Activated T-helper 17 cell treated with anti-CD3 and anti-CD28 coated beads, Interleukin-2, amount 50 U/mL, for 72 hours (primary cell): ENCODE measurements at places on chromosomes 1 and 21.

GRCh38 chr1:95364546-95364945 lies 130.5 kb downstream of the RWDD3 start:
- H3K4me1 ChIP-seq = no peaks in the 10 kb centered on the region
- no peak for ATAC-seq
- H3K27me3 ChIP-seq = peaks cover 15% of the 10 kb centered on the region
- H3K4me3 ChIP-seq = no peak overlapping the region

GRCh38 chr1:230633469-230633868 lies 8.8 kb upstream of the COG2 start:
- H3K4me3 ChIP-seq = no peak overlapping the region
- peaks cover 22% of the 10 kb centered on the region for H3K27me3 ChIP-seq
- H3K36me3 ChIP-seq = no peaks in the 10 kb centered on the region
- peak; percentile 47 for ATAC-seq
- H3K27ac ChIP-seq = no peak overlapping the region

GRCh38 chr21:18614303-18614702 lies 210.7 kb upstream of the TMPRSS15 start:
- H3K4me3 ChIP-seq = no peak overlapping the region
- no peaks in the 10 kb centered on the region for H3K36me3 ChIP-seq
- no peaks in the 10 kb centered on the region for H3K27me3 ChIP-seq
- no peak overlapping the region for H3K27ac ChIP-seq
- no peaks in the 10 kb centered on the region for H3K4me1 ChIP-seq
- no peak for ATAC-seq

GRCh38 chr1:94616506-94616905 lies 74.9 kb upstream of the F3 start:
- ATAC-seq = no peak
- peaks cover 19% of the 10 kb centered on the region for H3K27me3 ChIP-seq
- H3K27ac ChIP-seq = no peak overlapping the region
- H3K4me1 ChIP-seq = no peaks in the 10 kb centered on the region

DNA sequence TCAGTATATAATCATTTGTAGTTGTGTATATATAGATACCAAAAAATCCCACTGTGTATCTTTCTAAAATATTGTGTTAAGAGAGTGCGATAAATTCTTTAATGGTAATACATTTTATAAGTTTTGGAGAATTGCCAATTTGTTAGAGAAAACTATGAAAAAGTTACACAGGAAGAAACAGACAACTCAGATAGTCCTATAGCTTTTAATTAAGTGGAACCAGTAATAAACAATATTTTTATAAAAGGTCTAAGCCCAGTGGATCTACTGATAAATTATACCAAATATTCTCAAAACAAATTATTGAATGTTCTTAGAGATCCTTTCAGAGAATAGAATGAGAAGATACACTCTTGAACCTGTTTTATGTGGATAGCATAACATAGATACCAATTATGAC lies 50.6 kb downstream of the OBSCN start:
- H3K36me3 ChIP-seq = peaks cover 14% of the 10 kb centered on the region
- no peak overlapping the region for H3K4me3 ChIP-seq
- no peaks in the 10 kb centered on the region for H3K27me3 ChIP-seq

GRCh38 chr1:23524716-23525401 lies 6.2 kb downstream of the E2F2 start:
- peaks cover 13% of the 10 kb centered on the region for H3K36me3 ChIP-seq
- ATAC-seq = no peak
- H3K27me3 ChIP-seq = no peaks in the 10 kb centered on the region

- H3K4me3 ChIP-seq = no peak overlapping the region
- ATAC-seq = no peak
- H3K36me3 ChIP-seq = no peaks in the 10 kb centered on the region
- H3K27ac ChIP-seq = no peak overlapping the region
- peaks cover 39% of the 10 kb centered on the region for H3K27me3 ChIP-seq
Observed at GRCh38 chr1:18761948-18762840, 97.3 kb downstream of the TAS1R2 start.

- no peaks in the 10 kb centered on the region for H3K27me3 ChIP-seq
- H3K4me1 ChIP-seq = peaks cover 47% of the 10 kb centered on the region
- peak overlapping the region; percentile 87 for H3K4me3 ChIP-seq
- H3K27ac ChIP-seq = peak overlapping the region; percentile 79
Observed at GRCh38 chr1:173478094-173478674, 1.0 kb downstream of the PRDX6 start.

DNA sequence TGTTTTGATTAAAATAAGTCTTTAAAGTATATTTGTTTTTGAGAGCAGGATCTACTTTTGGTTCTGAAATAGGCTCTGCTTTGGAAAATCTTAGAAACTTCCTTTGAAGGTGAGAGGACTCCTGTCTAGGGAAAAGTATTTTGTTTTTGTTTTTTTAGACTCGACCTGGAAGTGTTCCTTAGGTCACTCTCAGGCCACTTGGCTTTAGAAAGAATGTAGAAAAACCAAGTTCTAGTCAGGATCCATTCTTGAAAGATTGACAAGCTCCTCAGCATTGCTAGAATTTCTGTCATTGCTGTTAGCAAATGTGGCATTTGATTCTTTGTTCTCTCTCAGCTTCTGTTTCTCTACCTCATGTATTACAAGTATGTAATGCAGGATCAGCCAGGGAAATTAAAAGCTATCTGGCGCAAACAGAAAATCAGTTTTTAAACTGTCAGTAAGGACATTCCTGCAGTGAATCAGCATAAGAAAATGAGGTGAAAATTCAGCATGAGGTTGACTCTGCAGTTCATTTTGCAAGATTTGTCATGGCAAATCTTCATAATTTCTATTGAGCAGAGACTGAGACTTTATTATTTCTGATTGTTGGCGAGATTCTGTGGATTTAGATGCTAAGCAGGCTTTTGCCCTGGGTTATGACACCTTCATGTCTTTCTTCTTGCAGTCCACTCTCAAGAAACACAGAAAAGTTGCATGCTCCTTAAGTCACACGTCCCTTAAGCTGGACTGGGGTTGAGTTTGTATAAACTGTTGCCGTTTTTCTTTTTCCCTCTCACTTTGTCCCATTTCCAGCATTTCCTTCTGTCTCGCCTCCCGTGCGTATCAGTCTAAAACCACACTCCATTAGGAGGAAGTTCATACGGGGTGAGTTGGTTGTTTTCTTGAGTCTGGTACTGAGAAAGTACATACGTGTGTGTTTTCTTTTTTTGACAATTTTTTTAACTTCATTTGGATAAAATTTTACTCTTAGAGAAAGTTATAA lies 12.6 kb downstream of the NTPCR start:
- peaks cover 89% of the 10 kb centered on the region for H3K36me3 ChIP-seq
- H3K4me1 ChIP-seq = no peaks in the 10 kb centered on the region
- no peak for ATAC-seq
- H3K27me3 ChIP-seq = no peaks in the 10 kb centered on the region
- H3K27ac ChIP-seq = no peak overlapping the region
- H3K4me3 ChIP-seq = no peak overlapping the region

GRCh38 chr1:237570530-237570929 lies 320.2 kb downstream of the ZP4 start:
- no peak overlapping the region for H3K27ac ChIP-seq
- ATAC-seq = no peak

DNA sequence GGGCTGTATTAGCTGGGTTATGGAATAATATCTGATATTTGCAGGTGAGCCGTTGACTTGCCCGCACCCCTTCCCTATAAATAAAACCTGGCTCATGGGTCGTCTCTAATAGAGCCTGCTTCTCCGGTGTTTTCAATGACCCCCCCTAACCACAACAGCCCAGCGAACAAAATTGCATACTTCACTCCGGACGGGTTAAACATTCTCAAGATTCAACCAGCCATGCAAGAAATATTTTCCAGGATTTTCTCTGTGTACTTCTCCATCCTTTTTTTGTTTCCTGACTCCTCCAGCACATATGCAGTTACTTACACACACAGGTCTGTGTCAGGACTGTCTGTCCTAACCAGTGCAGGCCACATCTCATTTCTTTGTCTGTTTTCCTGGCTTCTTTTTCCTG lies 267.7 kb downstream of the ZNF648 start:
- no peaks in the 10 kb centered on the region for H3K4me1 ChIP-seq
- peaks cover 28% of the 10 kb centered on the region for H3K27me3 ChIP-seq
- no peak overlapping the region for H3K4me3 ChIP-seq
- no peaks in the 10 kb centered on the region for H3K36me3 ChIP-seq
- ATAC-seq = no peak
- H3K27ac ChIP-seq = no peak overlapping the region

GRCh38 chr1:243930822-243931671 lies 81.0 kb upstream of the AKT3 start:
- no peak overlapping the region for H3K4me3 ChIP-seq
- H3K36me3 ChIP-seq = no peaks in the 10 kb centered on the region
- H3K27ac ChIP-seq = no peak overlapping the region
- no peaks in the 10 kb centered on the region for H3K4me1 ChIP-seq
- H3K27me3 ChIP-seq = peaks cover 8% of the 10 kb centered on the region

- no peak overlapping the region for H3K4me3 ChIP-seq
- no peak overlapping the region for H3K27ac ChIP-seq
- H3K4me1 ChIP-seq = peaks cover 12% of the 10 kb centered on the region
- H3K27me3 ChIP-seq = peaks cover 7% of the 10 kb centered on the region
- ATAC-seq = no peak
Observed at GRCh38 chr1:84615790-84616189, 41.5 kb upstream of the CTBS start.

DNA sequence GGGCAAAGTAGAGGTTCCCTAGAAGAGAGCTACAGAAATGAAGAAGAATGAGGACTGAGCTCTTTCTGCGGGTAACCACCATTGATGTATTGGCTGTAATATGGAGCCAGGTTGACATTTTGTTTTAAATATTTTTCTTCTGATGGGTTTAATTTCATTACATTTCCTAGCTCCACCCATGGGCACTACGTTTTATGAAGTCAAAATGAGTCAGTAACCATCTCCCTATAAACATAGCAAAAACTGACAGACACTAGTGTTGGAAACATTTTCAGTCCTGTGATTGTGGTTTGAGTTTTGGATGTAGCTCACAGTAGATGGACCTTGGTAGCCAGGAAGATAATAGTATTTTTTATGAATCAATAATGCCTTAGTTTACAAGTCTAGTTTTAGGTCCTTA lies 470.4 kb upstream of the B3GALT2 start:
- no peak overlapping the region for H3K4me3 ChIP-seq
- H3K4me1 ChIP-seq = peaks cover 8% of the 10 kb centered on the region
- ATAC-seq = no peak
- no peaks in the 10 kb centered on the region for H3K36me3 ChIP-seq
- peak overlapping the region; percentile 66 for H3K27ac ChIP-seq
- H3K27me3 ChIP-seq = no peaks in the 10 kb centered on the region

DNA sequence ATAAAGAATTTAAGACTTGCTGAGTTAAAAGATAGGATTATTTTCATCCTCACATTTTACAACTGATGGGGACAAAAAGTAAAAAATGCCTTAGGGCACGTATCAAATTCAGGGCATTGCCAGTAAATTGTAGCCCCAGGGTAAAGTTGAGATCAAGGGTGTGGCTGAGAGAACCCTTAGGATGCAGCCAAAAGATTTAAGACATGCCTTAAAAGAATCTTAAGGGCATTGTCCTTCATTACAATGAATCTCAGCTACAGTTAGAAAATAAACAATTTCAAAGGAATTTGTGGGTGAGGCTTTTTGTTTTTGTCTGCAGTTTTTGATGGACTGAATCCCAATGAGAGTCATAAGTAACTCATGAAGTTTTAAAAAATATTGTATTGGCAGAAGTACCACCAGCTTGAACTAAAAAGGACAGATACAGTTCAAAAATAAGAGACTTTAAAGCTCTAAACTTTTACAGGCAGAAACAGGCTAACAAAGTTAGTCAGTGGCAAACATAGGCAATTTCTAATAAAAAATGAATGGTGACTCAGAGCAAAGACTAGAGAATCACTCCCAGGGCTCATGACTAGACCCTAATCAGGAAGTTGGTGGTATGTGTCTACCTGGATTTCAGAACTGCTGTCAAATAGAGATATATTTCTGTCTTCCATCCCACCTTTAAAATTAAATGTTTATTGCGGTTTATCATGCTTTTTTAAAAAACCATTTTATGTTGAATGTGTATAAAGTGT lies 165.1 kb upstream of the SNX7 start:
- no peaks in the 10 kb centered on the region for H3K4me1 ChIP-seq
- H3K36me3 ChIP-seq = no peaks in the 10 kb centered on the region
- H3K27me3 ChIP-seq = peaks cover 10% of the 10 kb centered on the region
- no peak overlapping the region for H3K27ac ChIP-seq
- H3K4me3 ChIP-seq = no peak overlapping the region
- ATAC-seq = no peak

DNA sequence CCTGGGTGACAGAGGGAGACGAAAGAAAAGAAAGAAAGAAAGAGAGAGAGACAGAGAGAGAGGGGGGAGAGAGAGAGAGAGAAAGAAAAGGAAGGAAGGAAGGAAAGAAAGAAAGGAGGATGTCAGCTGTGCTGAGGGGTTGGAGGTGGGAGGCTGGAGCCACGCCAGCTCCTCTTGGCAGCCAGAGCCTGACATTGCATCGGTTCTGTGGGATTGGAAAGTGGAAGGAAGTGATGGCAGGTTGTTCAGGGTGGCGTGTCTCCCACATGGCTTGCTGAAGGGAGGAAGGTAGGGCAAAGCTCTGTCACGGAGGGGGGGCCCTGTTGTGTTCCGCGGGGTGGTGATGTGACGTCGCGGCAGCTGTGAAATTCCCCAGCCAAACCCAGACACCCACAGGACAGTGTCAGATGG lies 30.7 kb downstream of the EIF2D start:
- H3K36me3 ChIP-seq = peaks cover 100% of the 10 kb centered on the region
- no peaks in the 10 kb centered on the region for H3K27me3 ChIP-seq
- H3K27ac ChIP-seq = peak overlapping the region; percentile 100
- peak overlapping the region; percentile 84 for H3K4me3 ChIP-seq
- H3K4me1 ChIP-seq = peaks cover 76% of the 10 kb centered on the region
- peak; percentile 27 for ATAC-seq

DNA sequence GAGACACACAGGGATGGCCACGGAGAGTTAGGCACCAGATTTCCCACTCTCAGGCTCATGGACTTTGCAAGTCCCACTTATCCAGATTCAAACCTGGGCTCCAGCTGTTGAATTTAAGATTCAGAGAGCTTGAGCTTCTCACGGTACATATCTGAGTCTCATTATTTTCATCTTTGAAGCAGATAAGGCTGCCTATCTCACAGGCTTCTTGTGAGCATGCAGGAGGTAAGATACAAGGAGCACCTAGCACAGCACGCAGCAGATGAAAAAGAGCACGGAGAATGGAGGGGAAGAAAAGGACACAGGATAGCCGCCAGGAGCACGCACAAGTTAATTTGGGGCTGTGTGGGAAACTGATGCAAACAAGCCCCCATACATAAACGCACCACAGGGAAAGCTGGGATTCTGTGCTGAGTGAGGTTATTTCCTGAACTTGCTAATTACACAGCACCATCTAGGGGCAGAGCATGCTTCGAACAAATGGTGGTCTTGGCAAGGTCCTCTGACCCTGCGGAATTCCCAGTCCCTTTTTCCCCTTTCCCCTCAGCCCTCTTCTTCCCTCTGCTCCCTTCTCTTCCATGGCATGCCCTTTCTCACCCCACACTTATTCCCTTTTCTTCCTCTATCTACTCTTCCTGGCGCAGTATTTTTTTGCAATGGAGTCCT lies 134.7 kb upstream of the VANGL1 start:
- H3K27me3 ChIP-seq = peaks cover 15% of the 10 kb centered on the region
- no peak overlapping the region for H3K4me3 ChIP-seq
- no peaks in the 10 kb centered on the region for H3K36me3 ChIP-seq
- H3K4me1 ChIP-seq = no peaks in the 10 kb centered on the region
- ATAC-seq = no peak
- no peak overlapping the region for H3K27ac ChIP-seq

GRCh38 chr1:158999316-159000069 lies 10.2 kb upstream of the IFI16 start:
- peaks cover 14% of the 10 kb centered on the region for H3K4me1 ChIP-seq
- no peak overlapping the region for H3K27ac ChIP-seq
- peaks cover 13% of the 10 kb centered on the region for H3K36me3 ChIP-seq
- no peak for ATAC-seq
- no peaks in the 10 kb centered on the region for H3K27me3 ChIP-seq
- H3K4me3 ChIP-seq = no peak overlapping the region

- no peaks in the 10 kb centered on the region for H3K4me1 ChIP-seq
- no peak overlapping the region for H3K4me3 ChIP-seq
- no peak for ATAC-seq
Observed at GRCh38 chr21:16037421-16037955, 307.7 kb downstream of the USP25 start.
